Stimulated activated CD8-positive, alpha-beta memory T cell treated with anti-CD3 and anti-CD28 coated beads, Interleukin-7, amount 100 ng/mL, for 24 hours (primary cell): ENCODE measurements at places on chromosomes 4 and X.

- no peak for DNase-seq
These were observed 15.5 kb downstream of the P2RY8 start for GRCh38 chrX:1521459-1521956.

DNA sequence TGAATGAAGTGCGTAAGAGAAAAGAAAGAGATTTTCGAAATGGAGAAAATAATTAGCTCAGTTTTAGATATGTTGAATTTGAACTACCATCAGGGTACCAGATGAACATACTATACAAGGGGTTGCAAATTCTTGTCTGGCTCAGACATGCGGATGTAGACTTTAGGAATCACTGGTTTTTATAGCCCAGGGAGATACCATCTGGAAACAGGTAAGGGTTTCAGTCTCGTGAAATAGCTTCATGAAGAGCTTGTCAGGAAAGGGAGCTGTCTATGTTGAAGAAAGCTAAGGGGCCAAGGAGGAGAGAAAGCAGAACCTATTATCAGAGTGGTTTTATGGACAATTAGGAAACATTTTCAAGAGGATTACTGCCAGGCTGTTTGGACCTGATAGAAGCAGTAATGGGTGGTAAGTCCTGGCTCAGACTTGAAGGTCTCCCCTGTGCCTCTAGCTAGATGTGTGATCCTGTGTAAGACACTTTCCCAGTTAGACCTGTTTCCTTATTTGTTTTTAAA is 6.7 kb downstream of the RAB9A start:
- no peak for DNase-seq

DNA sequence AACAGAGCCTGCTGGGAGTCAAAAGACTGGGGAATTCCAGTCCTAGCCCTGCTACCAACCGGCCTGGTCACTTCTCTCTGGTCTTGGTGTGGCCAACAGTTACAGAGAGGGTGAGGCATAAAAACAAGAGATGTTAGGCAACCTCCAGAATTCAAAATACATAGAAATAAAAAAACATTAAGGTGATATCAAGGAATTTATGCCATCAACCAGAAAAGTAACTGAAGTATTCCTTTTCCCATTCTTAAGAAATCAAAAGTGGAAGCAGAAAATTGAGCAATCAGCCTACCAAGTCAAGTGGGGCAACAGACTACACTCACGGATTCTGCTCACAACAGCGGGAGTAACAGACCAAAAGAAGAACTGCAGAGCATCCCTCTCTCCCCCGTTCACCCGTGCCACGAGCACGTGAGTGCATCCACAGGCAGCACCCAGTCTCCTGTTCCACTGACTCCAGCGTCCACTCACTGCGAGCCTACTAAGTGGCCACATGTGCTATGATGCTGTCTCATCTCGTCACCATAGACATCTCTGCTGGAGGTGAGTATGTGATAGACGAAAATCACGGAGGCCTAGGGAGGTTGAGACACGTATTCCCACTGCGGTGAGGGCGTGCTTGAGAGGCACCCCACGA is 29.3 kb downstream of the AFAP1 start:
- DNase-seq = no peak

- DNase-seq = no peak
These were observed 151.3 kb upstream of the FAM47C start for GRCh38 chrX:36856849-36857248.

- DNase-seq = no peak
These were observed 1722.2 kb upstream of the AGA start for GRCh38 chr4:179164267-179164999.

- DNase-seq = no peak
These were observed 64.6 kb downstream of the CRLF2 start for GRCh38 chrX:1147611-1148515.

GRCh38 chr4:99783940-99784339 is 32.7 kb upstream of the DAPP1 start:
- DNase-seq = no peak

GRCh38 chr4:159239629-159240028 is 136.8 kb downstream of the RAPGEF2 start:
- no peak for DNase-seq

- no peak for DNase-seq
These were observed 107.3 kb downstream of the PSAPL1 start for GRCh38 chr4:7327341-7327885.

DNA sequence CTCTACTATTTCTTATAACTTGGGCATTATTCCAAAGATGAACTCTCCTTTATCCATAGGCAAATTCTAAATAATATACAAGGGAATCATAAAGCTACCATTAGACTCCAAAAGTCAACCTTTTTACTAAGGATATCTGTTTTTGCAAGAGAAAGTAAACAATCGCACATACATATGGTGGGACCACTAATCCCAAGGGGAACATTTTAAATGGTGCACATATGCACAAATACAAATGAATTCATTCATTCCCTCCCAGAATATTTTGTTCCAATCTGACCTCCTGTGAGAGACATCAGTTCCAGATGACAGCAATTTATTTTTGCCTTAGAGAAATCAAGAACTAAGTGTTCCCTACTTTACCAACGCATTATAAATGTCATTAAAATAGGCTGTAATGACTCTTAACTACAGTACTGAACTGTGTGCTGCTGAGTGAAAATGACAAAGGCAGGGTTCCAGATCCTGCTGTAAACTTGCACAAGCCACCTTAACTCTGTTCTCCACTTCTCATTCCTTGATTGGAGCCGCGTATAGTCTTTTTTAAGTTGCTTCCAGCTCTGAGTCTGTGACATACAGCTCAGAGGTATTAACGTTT is 2.0 kb downstream of the DHX15 start:
- DNase-seq = no peak

DNA sequence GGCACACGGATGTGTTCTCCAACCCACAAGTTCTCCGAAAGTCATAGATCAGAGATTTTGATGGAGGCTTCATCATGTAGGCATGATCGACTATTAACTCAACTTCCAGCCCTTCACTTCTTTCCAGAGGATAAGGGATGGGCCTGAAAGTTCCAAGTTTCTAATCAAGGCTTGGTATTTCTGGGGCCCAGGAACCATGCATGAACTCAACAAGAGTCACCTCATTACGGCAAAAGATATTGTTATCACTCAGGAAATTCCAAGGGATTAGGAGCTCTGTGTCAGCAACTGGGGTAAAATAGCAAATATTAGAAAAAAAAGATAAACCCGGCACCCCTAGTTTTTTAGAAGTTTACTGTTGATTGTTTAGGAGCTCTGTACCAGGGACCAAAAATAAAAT is 240.1 kb upstream of the PPP1R2C start:
- DNase-seq = no peak

DNA sequence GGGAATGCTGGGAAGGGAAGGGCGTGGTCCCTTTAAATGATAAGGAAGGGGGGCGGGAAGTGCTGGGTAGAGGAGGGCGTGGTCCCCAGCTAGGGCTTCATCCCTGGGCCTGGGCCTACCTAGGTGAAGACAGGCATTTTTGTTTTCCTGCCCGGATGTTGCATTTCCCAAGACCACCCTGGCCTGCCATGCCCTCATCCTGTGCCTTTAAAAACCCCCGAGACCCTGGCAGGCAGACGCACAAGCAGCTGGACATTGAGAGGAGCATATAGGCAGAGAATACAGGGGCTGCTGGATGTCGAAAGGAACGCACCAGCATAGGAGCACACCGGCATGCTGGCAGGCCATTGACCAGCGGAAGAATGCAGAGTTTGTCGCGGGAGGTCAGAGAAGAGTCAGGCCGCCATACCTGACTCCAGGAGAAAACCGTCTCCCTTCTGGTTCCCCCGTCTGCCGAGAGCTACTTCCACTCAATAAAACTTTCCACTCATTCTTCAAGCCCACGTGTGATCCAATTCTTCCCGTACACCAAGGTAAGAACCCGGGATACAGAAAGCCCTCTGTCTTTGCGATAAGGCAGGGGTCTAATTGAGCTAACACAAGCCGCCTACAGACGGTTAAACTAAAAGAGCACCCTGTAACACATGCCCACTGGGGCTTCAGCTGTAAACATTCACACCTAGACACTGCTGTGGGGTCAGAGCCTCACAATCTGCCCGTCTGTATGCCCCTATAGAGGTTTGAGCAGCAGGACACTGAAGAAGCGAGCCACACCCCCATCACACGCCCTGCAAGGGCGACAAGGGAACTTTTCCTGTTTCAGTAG is 2.9 kb upstream of the AGA start:
- no peak for DNase-seq

DNA sequence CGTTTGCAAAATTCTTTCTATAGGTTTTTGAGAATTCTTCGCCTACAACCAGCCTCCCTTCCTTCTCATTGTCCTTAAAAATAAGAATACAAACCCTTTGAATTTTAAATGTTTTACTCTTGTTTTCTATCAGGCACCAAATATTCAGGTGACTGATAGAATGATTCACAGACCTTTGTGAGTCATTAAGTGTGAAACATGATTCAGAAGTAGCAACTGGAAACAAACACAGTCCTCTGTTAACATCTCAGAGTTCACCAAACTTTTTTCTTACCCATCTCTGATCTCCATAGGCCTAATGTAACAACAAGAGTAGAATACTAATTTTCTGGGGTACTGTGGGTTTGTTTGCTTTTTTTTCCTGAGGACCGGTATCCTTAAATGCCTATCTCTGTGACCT is 63.4 kb upstream of the MAB21L2 start:
- no peak for DNase-seq

GRCh38 chr4:2291705-2292645 is 30.1 kb upstream of the MXD4 start:
- no peak for DNase-seq

- DNase-seq = no peak
These were observed 30.5 kb downstream of the CXCL8 start for GRCh38 chr4:73770917-73771316.
